Tongue (tissue), 3 donors: ENCODE measurements at places on chromosomes 7 and 10. TPM values are rescaled to one million over a fixed set of nuclear protein-coding genes. Genes with fewer than 3 reads are reported as not detected.

Gene PNLIPRP2
- total RNA-seq: not detected

Gene ACTL6B
- total RNA-seq: not detected

Gene GARIN1A
- 0.10 TPM for total RNA-seq

GRCh38 chr7:26370011-26370410 is 78.3 kb downstream of the SNX10 start:
- DNase-seq: no peak

- no peak for DNase-seq
These were observed 222.0 kb downstream of the BICC1 start for GRCh38 chr10:58734664-58735063.

Gene CHAT
- not detected for total RNA-seq

DNA sequence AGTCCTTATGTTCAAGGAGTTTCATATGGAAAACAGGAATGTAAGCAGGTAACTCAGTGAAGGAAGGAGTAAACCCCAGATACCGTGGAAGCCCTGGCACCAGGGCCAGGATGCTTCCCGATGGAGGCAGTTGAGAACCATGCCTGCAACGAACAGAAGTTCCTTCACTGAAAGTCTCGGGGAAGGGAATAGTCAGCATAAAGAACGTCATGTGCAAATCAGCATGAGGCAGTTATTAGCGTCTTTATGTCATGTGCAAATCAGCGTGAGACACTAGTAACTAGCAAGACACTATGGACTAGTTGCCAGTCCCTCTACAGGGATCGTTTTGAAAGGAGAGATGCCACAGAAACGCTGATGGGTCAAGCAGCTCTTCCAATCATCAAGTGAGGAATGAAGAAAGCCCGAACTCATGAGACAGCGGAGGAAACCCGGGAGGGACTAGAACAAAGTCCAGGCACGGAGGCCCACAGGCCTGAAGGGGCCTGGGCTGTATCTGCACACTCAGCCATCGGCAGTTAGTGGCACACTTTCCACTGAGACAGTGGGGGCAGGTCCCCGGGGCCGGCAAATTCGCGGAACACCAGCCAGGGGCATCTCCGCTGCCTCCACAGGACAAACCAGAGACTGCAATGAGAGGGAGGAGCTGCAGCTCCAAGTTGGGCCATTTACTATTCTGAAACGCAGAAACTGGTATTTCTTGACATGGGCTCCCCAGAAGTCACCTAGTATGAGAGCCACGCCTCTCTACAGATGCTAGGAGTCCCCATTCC is 109.6 kb downstream of the SFMBT2 start:
- peak; percentile 15 for DNase-seq

- DNase-seq: no peak
These were observed 20.0 kb downstream of the ABCB1 start for GRCh38 chr7:87580636-87581035.

Gene DAGLB
- total RNA-seq: 15.4 TPM

Gene TACC2
- total RNA-seq: 128 TPM

Gene NYAP1
- 2.3 TPM for total RNA-seq

DNA sequence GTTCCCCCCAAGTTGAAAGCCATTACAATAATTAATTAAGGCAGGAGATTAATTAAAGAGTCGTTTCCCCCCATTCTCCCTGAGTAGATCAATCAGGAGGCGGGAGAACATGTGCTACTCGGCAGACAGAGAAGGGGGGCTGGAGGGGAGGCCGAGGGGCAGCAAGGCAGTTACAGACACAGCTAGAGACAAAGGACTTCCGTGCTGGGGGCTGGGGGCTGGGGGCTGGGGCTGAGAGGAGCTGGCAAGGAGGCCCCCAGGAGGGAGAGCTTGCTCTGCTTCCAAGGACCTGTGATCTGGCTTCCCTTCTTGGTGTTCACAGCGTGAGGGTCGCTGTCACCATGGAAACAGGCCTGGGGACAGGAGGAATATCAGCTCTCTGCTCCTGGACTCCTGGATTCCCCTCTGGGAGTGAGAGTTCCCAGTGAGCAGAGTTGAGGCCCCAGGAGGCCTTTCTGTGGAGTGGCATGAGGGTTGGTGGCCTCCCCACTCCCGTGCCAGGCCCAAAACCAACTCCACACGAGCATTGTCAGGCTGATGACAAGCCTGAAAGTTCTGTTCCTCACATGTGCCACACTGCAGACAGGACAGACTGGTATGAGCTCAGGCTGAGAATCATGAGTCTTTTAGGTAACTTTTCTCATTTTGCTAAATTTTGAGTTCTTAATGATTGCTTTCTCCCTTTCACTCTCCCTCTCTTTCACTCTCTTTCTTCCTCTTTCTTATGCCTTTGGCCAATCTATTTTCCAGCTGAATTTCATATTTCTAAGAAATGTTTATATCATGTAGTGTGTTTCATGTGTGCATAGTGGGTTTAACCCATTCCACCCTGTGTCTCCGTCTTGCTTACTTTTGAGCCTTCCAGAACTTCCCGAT is 16.4 kb downstream of the FAM241B start:
- no peak for DNase-seq

DNA sequence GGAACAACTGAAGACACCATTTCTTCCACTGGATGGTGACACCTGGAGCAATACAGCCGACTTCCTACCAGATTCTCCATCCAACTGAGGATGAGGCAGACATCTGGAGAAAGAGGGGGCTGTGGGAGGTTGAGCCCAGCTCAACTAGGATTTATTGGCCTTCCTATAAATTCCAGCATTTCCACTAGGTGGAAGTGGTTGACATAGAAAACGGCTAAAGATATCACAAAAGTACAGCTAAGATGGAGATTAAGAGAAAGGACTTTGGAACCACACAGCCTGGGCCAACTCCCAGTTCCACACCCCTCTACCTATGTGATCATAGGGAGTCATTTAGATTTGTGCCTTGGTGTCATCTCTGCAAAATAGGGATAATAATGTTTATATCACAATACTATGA is 61.3 kb upstream of the CAV2 start:
- no peak for DNase-seq

Gene OIT3
- 7.2 TPM for total RNA-seq

Gene PHYHIPL
- 0.31 TPM for total RNA-seq

- DNase-seq: no peak
These were observed 162.8 kb upstream of the SEMA3C start for GRCh38 chr7:81081616-81082015.

Gene MMP21
- total RNA-seq: 0.41 TPM

- no peak for DNase-seq
These were observed 248.3 kb downstream of the CDC14C start for GRCh38 chr7:49172639-49173038.

GRCh38 chr10:61408105-61408504 is 45.1 kb downstream of the TMEM26 start:
- peak; percentile 31 for DNase-seq

Gene STAG3
- 0.72 TPM for total RNA-seq

GRCh38 chr7:121872831-121873288 is at the start of gene PTPRZ1:
PTPRZ1 (plus strand) TSS chr7:121873161; CDS start chr7:121873500, 339 bp downstream.
- peak; percentile 70 for DNase-seq

- no peak for DNase-seq
These were observed 4.0 kb downstream of the PTEN start for GRCh38 chr10:87867453-87867852.

Gene TMEM229A
- total RNA-seq: not detected

Gene CDH23
- 12.2 TPM for total RNA-seq

Gene CRHR2
- 0.51 TPM for total RNA-seq

Gene CUTC
- 33.7 TPM for total RNA-seq

GRCh38 chr10:30980951-30981616 is 50.6 kb downstream of the ZNF438 start:
- peak; percentile 93 for DNase-seq

Gene MAD1L1
- 58.0 TPM for total RNA-seq

Gene ZNF365
- total RNA-seq: 0.41 TPM

Gene PNLIP
- 1.8 TPM for total RNA-seq

Gene EN2
- total RNA-seq: not detected

- DNase-seq: no peak
These were observed 67.4 kb downstream of the PCGF5 start for GRCh38 chr10:91287912-91288311.
